Panc1 (cell line): ENCODE measurements at places on chromosomes 1 and 21. TPM values are rescaled to one million over a fixed set of nuclear protein-coding genes. Genes with fewer than 3 reads are reported as not detected.

Gene OR2M3
- not detected for total RNA-seq

DNA sequence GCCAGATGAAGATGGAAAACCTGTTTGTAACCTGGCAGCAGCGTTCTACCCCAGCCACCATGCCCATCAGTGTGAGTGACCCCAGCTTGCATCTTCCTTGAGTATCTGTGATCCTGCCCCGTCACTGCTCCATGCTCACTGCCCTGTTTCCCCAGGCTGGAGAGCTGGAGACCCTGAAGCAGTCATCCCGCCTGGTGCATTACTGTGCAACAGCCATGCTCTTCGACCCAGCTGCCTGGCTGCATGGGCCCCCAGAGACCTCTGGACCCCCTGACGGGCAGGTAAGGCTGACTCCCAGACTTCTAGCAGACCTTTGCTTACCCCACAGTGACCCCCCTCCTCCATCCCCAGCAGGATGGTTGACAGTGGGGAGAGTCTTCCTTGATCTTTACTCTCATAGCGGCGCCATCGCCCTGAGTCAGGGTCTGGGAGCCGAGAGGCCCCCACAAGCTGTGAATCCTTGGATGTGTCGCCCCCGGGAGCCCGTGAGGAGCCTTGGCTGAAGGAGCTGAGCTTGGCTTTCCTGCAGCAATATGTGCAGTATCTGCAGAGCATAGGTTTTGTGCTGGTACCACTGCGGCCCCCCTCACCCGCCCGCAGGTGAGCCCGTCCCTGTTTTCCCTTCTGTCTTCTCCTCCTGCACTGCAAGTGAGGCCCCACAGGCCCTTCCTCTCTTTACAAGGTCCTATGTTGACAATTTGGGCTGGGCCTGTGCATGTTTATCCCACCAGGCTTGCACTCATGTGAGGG, 10.4 kb downstream of the HYI start:
- H3K27me3 ChIP-seq: no peaks in the 10 kb centered on the region
- no peak overlapping the region for H3K27ac ChIP-seq
- no peak for DNase-seq

GRCh38 chr1:107862064-107862463, 102.9 kb downstream of the VAV3 start:
- H3K36me3 ChIP-seq: no peaks in the 10 kb centered on the region
- no peaks in the 10 kb centered on the region for H3K4me1 ChIP-seq
- no peak overlapping the region for H3K27ac ChIP-seq
- no peaks in the 10 kb centered on the region for H3K27me3 ChIP-seq
- no peak overlapping the region for H3K4me3 ChIP-seq

GRCh38 chr1:111599781-111600693, 19.6 kb upstream of the RAP1A start:
- H3K27me3 ChIP-seq: no peaks in the 10 kb centered on the region
- H3K27ac ChIP-seq: no peak overlapping the region
